ENCODE measurements at places on chromosomes 12 and 14.

DNA sequence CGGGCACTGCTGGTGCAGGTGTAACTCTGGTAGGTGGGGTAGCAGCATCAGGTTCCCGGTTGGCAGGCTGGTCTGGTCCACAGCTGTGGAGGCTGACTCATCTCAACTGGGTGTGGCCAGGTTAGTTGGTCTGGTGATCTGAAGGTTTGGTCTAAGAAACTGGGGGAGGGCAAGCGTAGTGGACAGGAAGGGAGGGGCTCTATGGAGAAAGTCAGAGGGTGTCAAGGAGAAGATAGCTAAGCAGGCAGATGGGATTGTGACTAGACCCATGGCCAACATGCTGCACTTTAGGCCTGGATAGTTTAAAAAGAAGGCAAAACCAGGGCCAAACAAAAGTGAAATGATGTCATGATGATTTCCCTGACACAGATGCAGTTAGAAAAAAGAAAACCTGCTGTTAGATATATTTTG lies 7.9 kb downstream of the TRIM9 start:
- no peak for DNase-seq

- no peak for DNase-seq
Observed at GRCh38 chr12:130954544-130954831, 781 bp downstream of the ADGRD1 start.

GRCh38 chr14:35385042-35385839 lies 19.3 kb downstream of the NFKBIA start:
- peak; percentile 90 for DNase-seq

DNA sequence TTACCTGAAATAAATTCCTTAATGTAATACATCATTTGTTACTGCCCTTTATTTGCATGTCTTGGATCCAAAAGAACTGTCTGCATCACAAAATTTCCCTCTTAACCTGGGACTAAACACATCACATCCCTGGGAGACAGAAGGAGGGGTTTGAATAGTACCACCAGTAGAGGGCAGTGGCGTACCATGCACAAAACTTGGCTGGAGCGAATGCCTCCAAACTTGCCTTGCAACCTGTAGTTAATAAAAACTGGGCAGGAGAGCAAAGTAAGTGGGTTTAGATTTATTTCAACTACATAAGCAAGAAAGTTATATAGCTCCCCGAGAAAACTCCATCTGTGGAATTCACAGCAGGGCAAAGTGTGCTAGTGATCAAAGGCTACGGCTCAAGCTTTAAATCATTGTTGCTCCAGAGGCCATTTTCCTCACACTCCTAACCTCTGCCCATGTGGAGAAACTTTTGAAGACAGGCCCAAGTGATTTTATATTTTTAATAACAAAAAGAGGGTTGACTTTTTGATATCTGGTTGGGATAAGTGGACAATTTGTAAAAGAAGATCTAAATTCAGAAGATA lies 1176.7 kb upstream of the SEL1L start:
- peak; percentile 44 for DNase-seq

DNA sequence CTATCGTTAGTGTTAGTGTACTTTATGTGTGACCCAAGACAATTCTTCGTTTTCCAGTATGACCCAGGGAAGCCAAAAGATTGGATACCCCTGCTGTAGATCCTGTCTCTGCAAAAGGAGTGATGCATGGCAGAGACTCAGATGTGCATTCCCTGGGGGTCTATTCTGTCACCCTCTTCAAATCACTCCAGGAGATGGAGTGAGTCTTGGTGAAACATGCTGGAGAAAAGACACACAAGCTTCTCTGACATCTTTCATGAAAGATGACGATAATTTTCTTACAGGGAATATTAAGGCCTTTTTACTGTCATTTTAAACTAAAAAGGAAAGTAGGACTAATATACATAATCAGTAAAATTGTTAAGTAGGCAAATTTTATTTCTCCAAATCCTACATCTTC lies 437.9 kb upstream of the SOX5 start:
- DNase-seq = no peak

- DNase-seq = peak; percentile 17
Observed at GRCh38 chr12:101230547-101230946, 20.5 kb upstream of the SLC5A8 start.

DNA sequence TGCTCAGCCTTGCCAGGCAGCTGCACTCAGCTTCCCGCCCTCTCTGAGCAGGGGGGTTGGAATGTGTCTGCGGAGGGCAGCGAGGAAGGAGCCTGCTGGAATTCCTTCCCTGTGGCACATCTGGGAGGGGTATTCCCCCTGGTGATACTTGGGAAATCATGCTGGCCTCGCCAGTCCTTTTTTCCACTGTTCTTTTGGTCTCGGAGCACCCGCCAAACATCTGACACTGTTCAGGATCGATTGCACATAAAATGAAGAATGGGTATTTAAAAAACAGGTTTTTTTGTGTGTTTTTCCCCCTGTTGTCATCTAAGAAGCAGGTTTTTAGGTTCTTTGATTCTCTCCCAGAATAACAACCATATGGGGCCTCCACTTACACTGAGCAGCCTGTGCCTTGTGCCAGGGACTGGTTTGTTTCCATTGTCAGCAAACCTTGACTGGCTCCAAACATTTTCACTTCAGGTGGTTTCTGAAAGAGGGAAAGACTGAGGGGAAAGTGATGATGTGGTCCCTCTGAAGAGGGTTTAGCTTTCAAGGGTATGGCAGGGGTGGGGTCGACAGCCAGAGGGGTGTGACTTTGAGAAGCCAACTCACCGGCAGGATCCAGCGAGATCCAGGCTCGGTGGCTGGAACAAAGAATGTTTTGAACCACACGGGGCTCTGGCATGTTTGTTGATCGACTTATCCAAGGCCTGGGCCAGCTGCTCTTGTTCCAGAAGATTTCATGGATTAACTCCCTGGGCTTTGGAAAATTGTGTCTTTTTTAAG lies 215.1 kb downstream of the CACNA1C start:
- no peak for DNase-seq

GRCh38 chr14:95388699-95389098 lies 69.0 kb upstream of the CLMN start:
- DNase-seq = no peak

GRCh38 chr12:102702447-102703114 lies 214.5 kb downstream of the PAH start:
- peak; percentile 20 for DNase-seq

DNA sequence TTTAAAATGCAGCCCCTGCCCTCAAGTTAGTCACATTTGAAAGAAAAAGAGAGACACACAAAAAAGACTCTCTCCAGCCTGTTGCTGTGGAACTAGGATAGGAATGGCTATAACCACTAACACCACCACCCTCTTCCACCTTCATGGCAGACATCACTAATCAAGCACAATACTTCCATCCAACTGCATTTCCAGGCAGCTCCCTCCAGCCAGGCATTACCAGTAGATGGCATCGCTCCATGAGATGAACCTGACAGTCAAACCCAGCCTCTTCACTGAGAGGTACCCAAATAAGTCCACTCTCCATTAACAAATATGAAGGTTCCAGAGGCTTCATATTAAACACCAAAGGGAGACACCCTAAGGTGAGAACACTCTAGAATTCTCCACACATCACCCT lies 24.4 kb downstream of the SLC8B1 start:
- DNase-seq = no peak

- DNase-seq = no peak
Observed at GRCh38 chr12:42196723-42197603, 41.1 kb downstream of the YAF2 start.

DNA sequence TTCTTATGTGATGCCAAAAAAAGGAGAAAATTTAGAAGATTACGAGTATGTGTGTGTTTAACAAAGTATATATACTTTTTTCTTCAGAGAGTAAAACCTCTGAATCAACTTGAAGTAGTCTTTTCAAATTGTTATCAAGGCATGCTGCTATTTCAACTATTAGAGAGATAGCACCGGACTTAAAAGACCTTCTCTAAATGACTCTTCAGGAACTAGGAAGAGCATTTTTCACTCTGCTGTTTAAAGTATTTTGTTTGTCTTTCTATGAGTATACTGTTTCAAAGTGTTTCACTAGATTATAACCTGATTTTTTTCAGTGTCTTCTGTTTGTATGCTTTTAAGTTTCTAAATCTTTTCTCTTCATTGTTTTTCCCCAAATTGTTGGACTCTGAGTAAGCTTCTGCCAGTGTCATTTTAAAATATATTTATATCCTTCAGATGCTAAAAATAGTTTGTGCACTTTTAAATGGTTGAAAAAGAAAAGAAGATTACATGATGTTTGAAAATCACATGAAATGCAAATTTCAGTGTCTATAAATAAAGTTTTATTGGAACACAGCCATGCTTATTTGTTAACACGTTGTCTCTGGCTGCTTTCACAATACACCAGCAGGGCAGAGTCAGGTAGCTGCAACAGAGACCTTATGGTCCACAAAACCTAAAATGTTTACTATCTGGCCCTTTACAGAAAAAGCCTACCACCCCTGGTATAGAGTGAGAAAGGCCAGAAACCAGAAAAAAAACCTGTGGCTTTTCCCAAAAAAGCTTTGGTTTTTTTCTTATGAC lies 21.3 kb downstream of the CRADD start:
- no peak for DNase-seq

DNA sequence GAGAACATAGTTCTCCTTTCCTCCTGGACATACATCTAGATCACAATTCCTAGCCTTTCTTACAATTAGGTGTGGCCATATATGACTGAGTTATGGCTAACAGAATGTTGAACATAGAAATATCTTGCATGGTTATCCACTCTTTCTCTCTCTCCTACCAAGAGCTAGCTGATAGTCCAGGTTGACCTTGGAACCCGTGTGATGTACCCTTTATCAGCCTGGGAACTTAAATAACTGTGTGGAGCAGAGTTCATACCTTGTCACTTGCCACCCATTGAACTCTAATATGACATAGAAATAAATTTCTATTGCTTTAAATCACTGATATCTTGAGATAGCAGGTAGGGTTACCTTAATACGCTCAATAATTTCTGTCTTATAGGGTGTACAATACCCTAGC lies 115.9 kb downstream of the TPH2 start:
- no peak for DNase-seq

GRCh38 chr12:52243259-52243855 lies 10.3 kb downstream of the KRT7 start:
- no peak for DNase-seq

DNA sequence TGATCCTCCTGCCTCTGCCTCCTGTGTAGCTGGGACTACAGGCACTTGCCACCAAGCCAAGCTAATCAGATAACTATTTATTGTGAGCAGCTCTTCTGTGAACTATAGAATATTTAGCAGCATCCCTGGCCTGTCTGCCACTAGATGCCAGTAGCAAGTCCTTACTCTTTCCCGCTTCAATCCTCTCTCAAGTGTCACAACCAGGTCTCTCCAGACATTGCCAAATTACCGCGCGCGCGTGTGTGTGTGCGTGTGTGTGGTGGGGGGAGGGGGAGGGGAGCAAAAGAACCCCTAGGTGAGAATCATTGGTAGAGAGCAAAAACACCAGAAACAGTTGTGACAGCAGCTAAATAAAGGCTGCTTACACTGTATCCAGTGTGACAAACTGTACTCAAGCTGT lies 49.9 kb downstream of the PPP2R5E start:
- DNase-seq = peak; percentile 22

- no peak for DNase-seq
Observed at GRCh38 chr14:56378475-56378877, 201.1 kb upstream of the TMEM260 start.

DNA sequence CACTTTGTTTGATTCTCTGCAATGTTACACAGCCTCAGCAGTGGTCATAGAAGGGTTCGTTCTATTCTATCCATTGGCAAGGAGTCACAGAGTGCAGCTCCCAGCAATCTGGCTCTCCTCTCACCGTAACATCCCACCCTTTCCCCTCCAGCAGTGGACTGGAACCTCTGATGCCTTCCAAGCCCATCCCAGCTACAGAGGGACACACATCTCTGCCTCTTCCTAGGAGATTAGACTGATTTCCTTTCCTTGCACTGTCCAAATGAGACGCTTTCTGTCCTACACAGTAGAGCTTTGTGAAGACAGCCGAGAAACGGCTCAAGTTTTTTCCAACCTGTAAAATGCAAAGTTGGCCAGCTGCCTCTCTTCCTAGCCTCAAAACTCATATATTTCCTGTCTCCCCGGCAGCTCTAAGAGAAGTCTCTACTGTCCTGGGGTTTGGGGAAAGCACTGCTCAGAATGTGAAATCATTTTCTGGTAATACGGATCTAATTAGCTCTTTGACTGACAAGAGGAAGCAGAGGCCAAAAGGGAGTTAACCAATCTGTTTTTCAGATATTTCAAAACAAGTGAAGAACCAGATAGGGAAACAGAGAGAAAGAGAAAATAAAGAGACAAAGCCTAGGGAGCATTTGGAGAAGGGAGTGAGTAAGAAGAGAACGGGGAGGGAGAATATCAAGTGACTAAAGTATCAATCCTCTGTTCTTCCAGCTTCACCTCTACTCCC lies 516 bp downstream of the NINJ2 start:
- no peak for DNase-seq

- DNase-seq = peak; percentile 22
Observed at GRCh38 chr14:72891666-72892102, 2.2 kb downstream of the DPF3 start.

- DNase-seq = no peak
Observed at GRCh38 chr12:129863938-129864337, 39.9 kb downstream of the TMEM132D start.
